H54 (cell line): ENCODE measurements at places on chromosomes 11 and 22.

DNA sequence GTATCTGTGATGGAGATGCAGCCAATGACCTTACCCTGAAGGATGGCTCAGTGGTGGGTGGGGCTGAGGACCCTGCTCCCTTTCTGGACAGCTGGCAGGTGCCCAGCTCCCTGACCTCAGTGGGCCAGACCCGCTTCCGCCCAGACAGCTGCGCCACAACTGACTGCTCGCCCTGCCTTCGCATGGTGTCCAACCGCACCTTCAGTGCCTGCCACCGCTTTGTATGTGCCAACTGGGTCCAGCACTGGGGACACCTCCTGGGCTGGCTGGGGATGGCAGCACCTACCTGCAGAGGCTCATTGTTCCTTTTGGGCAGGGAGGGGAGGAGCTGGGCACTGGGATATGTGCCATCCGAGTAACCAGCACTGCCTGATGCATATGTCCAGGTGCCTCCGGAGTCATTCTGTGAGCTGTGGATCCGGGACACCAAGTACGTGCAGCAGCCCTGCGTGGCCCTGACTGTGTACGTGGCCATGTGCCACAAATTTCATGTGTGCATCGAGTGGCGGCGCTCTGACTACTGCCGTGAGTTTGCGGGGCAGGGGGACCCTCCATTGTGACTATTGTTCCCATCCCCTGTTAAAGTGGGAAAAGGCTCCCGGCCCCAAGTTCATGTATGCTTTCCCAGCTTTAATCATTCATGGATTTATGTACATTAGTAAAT is 84.8 kb downstream of the OTOG start:
- no peak for DNase-seq

DNA sequence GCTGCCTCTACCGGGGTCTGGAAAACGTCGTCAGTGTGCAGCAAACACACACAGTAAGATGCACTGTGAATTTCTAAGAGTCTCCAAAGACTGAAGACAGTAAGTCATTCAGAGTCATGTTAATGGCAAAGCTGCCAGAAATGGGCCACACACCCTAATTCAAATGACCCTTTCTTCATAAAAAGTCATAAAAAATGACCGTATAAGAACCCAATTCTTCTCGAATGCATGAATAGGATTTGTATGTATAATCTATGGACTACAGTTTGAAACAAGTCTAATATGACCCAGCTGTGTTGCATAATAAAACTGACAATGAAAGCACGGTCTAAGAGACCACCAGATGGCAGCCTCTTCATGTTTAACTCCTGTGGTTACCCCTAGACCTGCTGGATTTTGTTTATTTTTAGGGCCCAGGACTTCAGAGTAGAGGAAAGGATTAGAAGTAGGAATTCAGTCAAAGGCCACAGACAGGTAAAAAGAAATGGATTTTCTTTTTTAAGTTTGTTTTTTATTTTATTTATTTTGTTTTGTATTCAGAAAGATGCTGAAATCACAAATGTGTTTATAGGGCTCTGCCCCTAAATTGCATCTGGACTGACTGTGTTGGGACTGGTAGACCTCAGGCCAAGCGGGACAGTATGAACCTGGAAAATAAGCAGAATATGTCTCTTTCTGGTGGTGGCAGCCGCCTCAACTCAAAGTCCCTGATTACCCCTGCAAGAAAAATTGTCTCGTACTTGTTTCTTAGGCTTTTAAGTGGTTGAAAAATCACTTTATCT is 32.1 kb upstream of the SLC5A12 start:
- no peak for DNase-seq

DNA sequence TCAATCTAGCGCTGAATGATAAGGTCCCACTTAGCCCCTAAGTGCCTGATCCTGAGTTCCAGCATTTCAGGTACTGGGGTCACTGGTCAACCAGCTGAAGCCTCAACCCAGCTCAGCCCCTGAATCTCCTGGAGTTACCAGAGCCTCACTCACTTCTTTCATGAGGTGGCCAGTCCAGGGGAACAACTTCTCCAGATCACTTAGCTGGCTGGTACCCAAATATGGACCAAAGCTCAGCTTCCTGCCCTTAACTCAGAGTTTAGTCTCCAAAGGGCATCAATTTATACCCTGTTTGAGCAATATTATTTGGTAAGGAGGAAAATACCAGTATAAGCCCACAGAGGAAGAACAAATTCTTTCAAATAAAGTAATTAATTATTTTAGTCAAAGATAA is 105.6 kb downstream of the SLC1A2 start:
- no peak for DNase-seq

- no peak for DNase-seq
These were observed 873.7 kb upstream of the FAT3 start for GRCh38 chr11:91350931-91351330.

DNA sequence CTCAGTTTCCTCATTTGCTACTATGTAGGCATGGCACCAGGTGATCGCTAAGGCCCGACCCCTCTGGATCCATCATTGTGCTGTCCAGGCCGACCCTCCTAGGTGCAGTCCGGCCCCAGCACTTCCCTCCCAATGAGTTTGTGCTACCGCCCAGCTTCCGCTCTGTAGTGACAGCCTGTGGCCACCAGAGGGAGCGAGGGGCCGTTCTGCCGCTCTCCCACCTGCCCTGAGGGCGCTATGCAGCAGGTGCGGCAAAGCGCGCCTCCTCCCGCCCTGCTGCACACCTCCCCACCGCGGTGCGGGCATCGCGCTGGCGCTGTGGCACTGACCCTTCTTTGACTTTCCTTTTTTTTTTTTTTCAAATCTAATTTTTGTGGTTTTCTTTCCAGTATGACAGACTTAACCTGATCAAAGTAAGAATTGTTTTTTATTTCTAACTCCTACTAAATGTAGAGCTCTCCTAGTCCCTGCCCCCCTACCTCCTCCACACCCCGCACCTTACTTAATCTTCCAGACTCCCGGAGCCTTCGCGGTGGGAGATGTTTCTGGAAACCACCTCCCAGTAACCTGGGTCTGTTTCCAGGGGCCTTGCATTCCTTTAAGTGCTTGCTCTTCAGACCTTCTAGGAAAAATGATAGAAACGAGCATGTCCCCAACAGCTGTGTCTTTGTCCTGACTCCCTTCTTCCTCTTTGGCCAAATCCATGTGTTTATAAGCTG is 73.7 kb downstream of the SCN3B start:
- peak; percentile 45 for DNase-seq

DNA sequence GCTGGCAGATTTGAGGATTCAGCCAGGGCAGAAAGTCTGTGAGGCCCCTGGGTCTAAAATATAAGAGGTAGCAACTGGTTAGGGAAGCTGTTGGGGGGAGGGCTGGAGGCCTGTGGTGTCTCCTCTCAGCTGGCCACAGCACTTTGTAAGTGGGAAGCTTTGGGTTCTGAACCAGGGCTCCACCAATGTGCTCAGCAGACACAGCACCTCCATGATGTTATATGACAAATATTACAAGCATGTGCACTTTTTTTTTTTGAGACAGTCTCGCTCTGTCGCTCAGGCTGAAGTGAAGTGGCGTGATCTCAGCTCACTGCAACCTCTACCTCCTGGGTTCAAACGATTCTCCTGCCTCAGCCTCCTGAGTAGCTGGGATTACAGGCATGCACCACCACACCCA is 8.0 kb downstream of the ARHGAP1 start:
- no peak for DNase-seq

- no peak for DNase-seq
These were observed 9.1 kb upstream of the SREBF2 start for GRCh38 chr22:41823797-41824196.

- no peak for DNase-seq
These were observed 71.2 kb upstream of the CDON start for GRCh38 chr11:126133901-126134300.

DNA sequence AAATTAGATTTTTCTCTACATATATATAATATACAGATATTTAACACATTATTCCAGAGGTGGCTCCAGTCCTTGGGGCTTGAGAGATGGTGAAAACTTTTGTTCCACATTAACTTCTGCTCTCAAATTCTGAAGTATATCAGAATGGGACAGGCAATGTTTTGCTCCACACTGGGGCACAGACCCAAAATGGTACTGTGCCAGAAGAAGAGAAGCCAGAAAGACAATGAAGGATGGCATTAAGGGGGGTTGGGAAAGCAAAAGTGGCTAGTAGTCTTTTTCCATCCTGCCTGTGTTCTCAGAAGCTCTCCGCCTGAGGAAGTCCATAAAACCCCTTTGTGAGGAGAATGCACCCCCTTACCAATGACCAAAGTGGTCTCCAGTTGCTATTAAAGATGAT is 40.1 kb downstream of the OSBP start:
- DNase-seq: no peak

GRCh38 chr11:121889931-121890330 is 226.1 kb downstream of the BLID start:
- no peak for DNase-seq

GRCh38 chr11:134170919-134171281 is 52.9 kb downstream of the NCAPD3 start:
- no peak for DNase-seq

- DNase-seq: no peak
These were observed 432.1 kb downstream of the DYNC2H1 start for GRCh38 chr11:103541186-103541795.

DNA sequence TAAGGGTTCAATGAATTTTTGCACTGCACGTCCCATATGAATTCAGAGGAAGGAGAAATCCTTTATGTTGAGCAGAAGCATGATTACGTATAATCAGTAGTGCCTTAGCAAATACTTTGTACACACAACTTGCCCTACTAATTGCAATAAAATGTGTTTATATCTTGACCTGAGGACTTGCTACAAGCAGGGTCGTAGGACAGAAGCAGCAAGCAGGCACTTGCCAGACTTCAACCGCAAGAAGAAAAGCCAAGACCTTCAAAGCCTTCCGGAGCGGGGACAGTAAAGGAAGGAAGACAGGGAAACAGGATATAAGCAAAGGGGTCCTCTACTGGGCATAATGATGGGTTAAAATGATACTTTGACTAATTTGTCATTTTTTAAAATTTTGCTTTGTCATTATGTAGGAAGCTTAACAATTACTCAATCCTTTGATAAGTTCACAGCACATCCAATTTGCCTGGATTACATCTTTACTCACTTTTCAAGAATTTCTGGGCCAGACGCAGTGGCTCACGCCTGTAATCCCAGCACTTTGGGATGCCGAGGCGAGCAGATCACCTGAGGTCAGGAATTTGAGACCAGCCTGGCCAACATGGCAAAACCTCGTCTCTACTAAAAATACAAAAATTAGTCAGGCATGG is 23.2 kb upstream of the UBASH3B start:
- DNase-seq: no peak

- no peak for DNase-seq
These were observed 32.7 kb upstream of the GNB1L start for GRCh38 chr22:19887256-19887985.

DNA sequence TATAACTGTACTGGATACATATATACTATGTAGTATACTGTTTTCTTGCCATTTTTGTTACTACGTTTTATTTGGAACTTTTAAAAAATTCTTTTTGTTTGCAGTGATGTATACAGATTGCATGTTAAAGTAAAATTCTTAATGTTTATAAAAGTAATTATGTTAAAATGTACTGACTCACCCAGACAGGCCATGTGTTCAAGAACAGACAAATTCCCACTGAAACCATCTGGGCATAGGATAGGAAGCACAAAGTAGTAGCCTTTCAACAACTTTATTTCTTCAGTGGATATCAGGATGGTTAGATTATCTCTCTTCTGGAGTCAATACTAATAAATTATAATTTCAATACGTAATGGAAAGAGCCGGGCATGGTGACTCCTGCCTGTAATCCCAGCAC is 19.8 kb downstream of the PRMT3 start:
- DNase-seq: no peak

DNA sequence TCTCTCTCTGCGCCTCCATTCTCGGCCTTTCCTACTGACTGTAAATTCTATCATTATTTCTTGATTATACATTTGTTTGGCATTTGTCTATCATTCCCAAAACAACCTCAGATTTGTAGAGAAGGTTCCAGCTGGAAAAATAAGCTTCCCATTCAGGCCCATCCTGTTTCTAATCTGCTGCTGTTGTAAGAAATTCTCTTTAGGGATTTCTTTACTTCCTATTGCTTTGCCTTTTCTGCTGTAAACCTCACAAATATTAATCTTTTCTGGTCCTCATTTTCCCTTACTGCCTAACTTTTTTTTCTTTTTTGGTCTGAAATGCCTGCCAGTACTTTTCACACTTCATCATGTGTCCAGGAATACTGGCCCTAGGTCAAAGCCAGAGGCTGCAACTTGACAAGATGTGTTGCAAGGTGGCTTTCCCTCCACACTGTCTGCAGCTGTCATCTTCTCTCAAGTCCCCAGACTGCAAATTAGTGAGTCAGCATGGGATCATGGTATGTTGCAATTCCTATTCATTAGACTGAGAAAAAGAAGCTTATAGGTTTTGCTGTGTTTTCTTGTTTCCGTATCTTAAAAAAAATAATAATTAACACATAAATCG is 858.7 kb upstream of the CHORDC1 start:
- DNase-seq: no peak

DNA sequence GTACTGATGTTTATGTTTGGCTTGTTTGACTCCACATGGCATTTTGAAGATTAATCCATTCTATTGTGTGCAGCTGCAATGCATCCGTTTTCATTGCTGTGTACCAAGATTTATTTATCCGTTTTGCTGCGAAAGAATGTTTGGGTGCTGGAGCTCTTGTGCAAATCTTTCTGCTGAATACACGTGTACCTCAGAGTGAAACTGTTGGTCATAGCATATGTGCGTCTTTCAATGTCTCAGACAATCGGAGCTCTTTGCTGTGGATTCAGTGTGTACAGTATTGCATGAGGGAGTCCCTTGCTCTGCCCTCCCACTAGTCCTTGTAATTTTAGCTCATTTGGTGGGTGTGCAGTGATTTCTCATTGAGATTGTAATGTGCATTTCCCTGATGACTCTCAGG is 545.4 kb downstream of the TBC1D22A start:
- DNase-seq: no peak

DNA sequence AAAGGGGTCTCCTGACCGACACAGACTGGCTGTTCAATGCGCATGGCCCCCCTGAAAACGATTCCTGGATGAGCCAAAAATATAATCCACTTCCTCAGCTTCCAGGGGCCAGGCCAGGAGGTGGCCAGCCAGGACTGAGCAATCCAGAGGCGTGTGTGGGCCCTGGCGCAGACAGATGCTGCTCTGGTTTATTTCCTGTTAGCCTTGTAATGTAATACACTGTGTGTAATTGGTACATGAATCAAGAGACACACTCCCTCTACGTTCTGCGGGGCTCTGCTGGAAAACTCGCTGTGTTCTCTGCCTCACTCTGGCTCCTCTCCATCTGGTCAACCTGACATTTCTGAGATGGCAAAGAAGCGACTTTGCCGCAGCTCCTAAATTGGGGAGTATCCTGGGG is 26.3 kb upstream of the ISX start:
- no peak for DNase-seq

DNA sequence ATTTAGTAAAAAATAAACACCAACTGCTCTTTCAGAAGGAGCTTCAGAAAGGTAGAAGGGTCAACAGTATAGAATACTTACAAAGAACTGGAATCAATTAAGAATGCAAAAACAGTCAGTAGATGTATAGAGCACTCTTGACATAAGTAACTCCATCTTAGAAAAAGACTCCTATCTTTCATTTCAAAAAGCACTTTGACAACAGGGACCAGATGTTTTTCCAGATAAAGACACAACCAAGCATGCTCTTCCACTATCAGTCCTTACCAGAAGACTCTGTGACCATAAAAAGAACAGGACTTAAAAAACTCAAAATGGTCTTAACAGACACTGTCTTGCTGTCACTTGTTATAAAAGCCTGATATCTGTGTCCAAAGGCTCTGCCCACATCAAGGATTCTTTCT is 5.2 kb downstream of the SLC25A17 start:
- no peak for DNase-seq

GRCh38 chr22:27885977-27886842 is 32.8 kb downstream of the PITPNB start:
- DNase-seq: peak; percentile 23

- no peak for DNase-seq
These were observed 284 bp downstream of the CCS start for GRCh38 chr11:66593303-66593635.

GRCh38 chr11:36162883-36163434 is 126.3 kb downstream of the COMMD9 start:
- DNase-seq: no peak
